ENCODE measurements at places on chromosomes 16 and 17.

GRCh38 chr17:81428948-81429774, 33.9 kb downstream of the BAHCC1 start:
- no peak for DNase-seq

DNA sequence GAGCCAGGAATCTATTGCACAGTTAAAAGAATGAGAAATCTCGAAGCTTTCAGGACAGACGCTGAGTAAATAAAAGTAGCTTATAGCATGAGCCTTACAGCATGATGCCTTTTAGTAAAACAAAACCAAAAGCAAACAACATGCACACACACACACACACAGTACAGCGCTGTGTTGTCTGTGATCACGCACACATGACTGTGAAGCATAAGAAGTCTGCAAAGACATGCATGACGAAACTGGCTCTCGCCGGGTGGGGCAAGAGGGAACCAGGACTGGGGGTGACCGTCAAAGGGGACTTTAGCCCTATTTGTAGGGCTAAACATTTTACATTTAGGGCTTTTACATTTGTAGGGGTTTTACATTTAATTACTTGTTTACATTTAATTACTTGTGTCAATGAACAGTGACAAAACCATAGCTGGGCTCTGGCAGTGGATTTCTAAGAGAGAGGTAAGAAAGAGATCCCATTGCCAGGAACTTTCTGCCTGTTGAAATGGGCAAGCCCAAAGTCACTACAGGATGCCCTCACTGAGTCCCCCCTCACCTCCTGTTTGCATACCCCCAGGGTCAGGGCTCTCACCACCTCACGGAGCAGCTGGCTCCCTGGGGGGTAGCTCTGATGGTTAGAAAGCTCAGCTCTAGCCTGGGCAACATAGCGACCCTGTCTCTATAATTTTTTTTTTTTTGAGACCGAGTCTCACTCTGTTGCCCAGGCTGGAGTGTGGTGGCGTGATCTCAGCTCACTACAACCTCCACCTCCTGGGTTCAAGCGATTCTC, 2.0 kb upstream of the TNFRSF13B start:
- DNase-seq: no peak

GRCh38 chr17:67891481-67892119, 66.3 kb downstream of the BPTF start:
- DNase-seq: no peak

DNA sequence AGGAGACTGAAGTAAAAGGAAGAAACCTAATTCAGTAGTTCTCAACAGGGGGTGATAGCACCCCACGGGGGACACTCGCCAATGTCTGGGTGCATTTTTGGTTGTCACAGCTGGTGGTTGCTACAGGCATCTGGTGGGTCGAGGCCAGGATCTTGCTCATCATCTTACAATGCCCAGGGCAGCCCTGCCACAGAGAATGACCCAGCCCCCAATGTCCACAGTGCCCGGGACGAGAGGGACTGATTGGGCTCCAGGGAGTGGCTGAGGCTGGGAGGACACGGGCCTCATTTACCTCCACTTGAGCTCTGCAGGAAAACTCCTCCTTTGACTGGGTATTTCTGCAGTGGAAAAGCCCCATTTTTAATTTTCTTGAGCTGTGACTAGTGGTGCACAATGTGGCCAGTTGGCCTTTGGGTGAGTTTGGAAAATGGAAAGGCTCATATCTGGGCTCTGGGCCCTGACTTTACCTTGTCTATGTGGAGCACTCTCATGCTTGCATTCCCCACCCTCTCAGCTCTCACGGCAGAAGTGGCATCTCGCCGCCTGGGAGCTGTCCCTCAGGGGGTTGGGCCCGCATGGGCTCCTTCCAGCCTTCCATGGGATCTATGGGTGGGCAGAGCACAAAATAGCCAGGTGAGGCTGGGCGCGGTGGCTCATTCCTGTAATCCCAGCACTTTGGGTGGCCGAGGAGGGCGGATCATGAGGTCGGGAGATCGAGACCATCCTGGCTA, 37.7 kb upstream of the IRF8 start:
- DNase-seq: no peak

GRCh38 chr17:38358586-38359513, 7.2 kb downstream of the SOCS7 start:
- DNase-seq: no peak

DNA sequence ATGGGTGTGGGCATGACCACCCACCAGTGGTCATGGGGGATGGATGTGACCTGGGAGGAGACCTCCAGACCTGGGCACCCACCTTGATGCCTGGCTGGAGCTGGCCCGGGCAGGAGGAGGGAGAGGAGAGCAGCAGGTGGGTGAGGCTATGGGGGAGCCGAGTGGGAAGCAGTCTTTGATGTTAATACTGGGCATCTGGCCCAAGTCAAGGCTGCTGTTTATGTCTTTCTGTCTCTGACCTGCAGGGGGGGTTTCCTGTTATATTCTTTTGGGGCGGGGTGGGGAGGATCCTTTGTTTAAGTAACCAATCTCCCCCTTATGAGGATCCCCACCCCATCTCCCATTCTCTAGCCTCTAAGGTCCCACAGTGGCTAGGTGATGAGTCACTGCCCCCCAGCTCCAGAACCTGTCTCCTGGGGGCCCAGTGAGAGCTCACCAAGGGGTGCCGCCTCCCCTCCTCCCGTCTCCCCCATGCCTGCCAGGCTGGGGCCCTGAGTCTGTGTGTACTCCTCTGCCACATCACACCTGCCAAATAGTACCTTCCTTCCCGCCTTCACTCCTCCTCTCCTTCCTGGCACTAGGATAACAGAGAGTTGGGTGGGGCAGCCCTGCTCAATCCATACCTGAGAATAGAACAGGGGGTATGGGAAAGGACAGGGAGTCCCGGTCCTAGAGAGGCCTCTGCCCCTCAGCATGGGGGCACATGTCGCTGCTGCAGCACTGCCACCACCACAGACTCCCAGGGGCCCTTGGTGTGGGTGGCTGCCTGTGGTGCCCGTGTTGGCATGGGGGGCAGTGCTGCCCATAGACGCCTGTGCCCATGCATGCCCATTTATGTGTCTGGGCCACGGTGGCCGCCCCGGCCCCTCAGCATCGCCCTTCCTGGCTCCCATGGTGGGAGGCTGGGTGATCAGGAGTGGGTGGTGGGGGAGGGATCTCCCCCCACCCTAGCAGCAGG, 7.3 kb downstream of the THRA start:
- peak; percentile 18 for DNase-seq

GRCh38 chr17:56598466-56598865, 5.0 kb downstream of the NOG start:
- DNase-seq: no peak

DNA sequence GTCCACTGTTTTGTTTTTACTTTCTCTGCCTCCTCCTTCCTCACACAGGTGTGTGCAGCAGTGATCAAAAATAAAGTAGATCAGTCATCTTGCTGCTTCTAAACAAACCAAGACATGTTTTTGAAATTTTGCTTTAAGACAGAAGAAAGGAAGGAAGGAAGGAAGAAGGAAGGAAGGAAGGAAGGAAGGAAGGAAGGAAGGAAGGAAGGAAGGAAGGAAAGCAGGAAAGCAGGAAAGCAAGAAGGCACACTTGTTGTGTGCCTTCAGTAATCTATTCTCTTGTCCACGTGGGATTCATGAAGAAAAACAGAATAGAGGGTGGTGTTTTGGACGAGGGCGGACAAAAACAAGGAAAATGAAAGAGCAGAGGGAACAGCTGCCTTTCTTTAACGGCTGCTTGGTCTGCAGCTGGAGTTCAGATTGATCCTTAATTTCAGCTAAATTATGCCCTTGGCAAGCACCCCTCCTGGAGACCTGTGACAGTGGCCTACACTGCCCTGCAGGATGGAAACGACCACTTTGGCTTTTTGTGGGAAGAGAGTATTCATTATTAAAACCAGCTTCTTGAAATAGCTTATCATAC, 188.5 kb upstream of the IRX3 start:
- DNase-seq: no peak

- DNase-seq: peak; percentile 30
These were observed 499 bp downstream of the PIP4K2B start for GRCh38 chr17:38798614-38799500.

DNA sequence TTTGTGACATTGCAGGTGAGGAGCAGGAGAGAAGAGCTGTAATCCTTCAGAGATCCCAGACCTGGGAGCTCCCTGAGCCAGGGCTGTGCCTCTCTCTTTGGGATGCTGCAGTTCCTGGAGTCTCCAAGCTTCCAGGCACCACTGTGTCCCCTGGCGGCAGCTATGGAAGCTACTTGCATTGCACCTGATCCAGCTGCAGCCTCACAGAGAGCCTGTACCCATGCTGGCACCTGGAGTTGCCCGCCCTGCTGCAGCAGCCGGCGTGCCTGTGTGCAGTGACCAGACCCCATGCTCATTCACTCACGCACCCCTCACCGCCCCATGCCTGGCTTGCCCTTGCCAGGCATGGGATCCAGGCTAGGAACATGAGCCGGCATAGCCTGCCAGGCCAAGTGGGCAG, 51.8 kb upstream of the MED9 start:
- no peak for DNase-seq

DNA sequence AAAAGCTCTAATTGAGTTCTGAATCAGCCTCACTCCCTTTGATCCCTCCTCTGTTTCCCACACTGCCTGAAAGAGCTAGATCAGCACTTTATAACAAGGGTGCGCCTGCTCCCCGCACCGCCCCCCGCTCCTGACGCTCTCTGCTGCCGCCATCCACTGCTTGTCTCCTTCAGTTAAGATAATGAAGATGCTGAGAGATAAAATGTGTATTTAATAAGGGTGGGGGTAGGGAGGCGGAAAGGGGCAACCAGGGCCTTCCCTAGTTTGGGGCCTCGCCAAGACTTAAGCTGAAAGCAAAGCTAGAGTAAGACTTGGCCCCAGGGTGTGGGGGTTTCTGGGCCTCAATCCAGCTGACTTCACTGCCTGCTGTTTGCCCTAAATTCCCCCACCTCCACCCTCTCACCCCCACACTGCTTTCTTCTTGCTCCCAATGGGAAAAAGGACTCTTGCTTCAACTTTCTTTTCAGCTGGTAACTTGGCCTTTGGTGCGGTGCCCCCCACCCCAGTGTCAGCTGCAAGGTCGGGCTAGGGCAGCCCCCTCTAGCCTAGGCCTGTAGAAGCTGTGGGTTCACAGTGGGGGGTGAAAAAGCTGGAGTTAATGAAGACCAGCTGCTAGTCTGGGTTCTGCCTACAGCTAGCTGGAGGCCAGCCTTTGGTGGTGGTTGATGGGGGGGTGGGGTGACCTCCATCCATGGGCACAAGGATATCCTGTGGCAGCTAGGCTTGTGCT, 1.8 kb upstream of the RARA start:
- no peak for DNase-seq

- no peak for DNase-seq
These were observed 59.4 kb upstream of the ALOX12 start for GRCh38 chr17:6936370-6937028.

GRCh38 chr17:63837962-63838600, 4.4 kb downstream of the SMARCD2 start:
- DNase-seq: no peak

GRCh38 chr17:82949361-82949760, 109.5 kb upstream of the ZNF750 start:
- no peak for DNase-seq

DNA sequence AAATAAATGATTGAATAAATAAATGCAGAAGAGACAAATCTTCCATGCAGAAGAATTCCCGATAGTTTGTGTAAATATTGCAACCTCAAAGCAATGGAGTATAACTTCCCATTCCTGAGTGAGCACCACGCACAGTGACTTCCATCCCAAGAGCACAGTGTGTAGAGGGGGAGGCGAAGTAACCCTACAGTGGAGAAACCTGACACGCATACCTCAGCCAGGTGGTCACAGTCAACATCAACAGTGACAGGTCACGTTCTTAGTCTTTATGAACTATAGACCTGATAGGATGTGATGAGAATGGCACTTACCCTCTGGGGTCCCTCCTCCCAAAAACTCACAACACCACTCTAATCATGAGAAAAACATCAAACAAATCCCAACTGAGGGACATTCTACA, 111.6 kb downstream of the DYNLRB2 start:
- DNase-seq: no peak

DNA sequence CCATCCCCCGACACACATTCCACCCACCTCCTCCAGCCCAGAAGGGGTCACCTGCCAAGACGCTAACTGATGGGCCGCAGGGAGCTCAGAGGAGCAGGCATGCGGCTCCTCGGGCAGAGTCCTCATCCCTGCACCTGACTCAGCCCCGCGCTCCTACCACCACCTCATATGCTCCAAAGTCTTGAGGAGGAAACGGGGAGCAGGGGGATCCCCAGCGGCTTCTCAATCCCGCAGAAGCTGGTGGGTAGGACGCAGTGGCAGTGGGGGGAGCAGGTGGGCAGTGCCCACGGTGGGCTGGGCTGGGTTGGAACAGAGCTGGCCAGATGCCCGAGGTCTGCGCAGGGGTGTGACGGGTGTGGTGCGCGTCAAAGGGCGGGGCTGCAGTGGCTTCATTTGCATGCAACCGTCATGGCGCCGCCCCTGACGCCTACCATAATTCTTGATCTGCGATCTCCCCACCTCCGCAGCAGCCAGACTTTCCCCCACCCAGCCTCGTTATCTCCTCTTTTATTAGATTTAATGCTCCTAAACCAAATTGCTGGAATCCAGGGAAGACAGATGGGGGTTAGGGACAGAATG, 39.0 kb upstream of the EMP2 start:
- DNase-seq: no peak

DNA sequence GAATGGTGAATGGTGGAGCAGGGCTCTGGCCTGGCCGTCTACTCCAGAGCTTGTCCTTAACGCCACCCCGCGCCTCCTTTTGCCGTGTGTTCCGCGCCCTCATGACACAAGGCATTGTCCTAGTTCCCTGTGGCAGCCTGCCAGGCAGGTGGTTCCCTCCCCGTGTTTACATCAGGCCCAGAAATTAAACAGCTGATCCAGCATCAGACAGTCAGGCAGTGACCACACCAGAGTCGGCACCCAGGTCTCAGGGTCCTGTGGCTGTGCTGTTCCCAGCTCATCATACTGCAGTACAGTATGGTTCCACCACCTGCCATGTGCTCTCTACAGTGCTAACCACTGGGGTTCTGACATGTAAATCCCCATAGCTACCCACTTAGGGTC, 119.7 kb downstream of the RAB11FIP4 start:
- no peak for DNase-seq

DNA sequence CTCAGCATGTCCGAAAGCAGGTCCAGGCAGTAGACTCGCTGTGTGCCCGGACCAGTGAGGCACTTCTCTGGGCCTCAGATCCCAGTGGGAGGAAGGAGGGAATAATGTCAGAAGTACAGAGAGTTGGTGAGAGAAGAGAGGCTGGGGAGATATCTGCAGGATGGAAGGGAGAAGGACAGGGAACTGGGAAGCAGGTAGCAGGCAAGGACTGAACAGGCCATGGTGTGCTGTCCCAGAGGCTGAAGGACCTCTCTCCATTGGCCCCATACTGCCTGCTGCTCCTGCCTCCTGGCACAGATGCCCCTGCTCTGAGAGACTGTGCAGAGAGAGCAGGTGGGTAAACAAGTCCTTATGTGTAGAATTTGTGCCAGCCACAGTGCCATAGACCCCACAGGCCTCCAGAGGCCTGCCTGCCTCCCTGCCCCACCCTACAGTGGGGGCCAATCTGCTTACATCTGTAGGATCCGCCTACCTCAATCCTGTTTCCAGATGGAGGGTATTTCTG, 34.2 kb upstream of the CRHR1 start:
- no peak for DNase-seq
